Activated T-cell treated with anti-CD3 and anti-CD28 coated beads, Interleukin-2, amount 50 U/mL, for 1 hour (primary cell): ENCODE measurements at places on chromosomes 5 and 9.

DNA sequence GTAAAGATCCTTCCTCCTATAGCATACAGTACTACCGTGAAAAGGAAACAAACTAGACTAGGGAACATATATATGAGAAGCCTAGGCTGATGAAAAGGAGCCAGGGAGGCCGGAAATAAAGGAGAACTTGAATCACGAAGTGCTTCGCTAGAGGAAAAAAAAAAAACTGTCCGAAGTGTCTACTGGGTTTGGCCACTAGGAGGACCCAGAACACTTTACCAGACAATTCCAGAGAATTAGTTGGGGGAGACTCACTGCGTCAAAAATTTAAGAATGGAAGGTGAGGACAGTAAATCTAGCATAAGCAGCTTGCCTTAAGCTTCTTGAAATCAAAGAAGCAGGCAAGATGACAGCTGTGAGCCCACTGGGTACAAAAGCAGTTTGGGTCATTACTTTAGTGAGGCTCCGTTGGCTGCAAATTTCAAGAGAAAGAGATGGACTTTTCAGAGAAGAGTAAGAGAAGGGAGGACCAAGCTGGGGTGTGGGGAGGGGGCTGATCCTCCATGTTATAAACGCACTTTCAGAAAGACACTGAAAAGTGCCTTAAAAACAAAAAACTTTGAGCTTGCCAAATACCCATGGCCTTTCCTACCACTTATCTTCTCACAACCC is 47.4 kb downstream of the P4HA2 start:
- DNase-seq = no peak

- DNase-seq = no peak
Measured at GRCh38 chr5:149794487-149794971, 64.4 kb downstream of the PPARGC1B start.

GRCh38 chr9:129223551-129224208 is 45.6 kb upstream of the IER5L start:
- DNase-seq = no peak

GRCh38 chr5:83632874-83633273 is 87.8 kb downstream of the HAPLN1 start:
- DNase-seq = no peak

DNA sequence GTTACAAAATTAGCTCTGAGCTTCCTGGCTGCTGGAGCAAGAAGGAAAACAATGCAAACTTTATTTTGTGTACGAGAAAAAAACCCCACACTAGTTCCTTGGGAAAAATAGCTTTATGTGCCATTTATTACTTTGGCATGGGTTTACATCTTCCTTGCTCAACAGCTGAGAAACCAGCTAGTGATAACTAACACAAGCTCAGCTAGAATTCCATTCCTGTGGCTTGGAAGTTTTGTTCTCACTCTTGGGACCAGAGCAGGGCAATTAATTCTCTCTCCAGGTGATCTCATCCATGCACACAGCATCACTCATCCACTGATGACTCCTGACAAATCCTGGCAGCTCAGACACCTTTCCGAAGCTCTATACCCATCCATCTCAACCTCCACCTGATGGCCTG is 104.1 kb downstream of the CRB2 start:
- DNase-seq = no peak

- DNase-seq = no peak
Measured at GRCh38 chr9:101026824-101027223, 1.7 kb upstream of the PLPPR1 start.

DNA sequence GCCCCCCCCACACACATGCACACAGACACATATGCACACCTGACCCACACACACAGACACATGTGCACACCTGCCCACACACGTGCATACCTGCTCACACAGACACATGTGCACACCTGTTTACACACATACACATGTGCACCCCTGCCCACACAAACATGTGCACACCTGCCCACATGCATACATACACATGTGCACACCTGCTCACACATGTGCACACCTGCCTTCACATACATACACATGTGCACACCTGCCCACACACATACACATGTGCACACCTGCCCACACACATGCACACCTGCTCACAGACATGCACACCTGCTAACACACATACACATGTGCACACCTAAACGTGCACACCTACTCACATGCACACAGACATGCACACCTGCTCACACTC is 147.0 kb upstream of the FOXD4L5 start:
- no peak for DNase-seq

- DNase-seq = peak; percentile 8
Measured at GRCh38 chr5:378301-378891, 56.9 kb downstream of the AHRR start.

GRCh38 chr5:163565492-163565891 is 60.1 kb downstream of the MAT2B start:
- DNase-seq = no peak

GRCh38 chr9:123119566-123119965 is 86.1 kb downstream of the GPR21 start:
- DNase-seq = no peak

DNA sequence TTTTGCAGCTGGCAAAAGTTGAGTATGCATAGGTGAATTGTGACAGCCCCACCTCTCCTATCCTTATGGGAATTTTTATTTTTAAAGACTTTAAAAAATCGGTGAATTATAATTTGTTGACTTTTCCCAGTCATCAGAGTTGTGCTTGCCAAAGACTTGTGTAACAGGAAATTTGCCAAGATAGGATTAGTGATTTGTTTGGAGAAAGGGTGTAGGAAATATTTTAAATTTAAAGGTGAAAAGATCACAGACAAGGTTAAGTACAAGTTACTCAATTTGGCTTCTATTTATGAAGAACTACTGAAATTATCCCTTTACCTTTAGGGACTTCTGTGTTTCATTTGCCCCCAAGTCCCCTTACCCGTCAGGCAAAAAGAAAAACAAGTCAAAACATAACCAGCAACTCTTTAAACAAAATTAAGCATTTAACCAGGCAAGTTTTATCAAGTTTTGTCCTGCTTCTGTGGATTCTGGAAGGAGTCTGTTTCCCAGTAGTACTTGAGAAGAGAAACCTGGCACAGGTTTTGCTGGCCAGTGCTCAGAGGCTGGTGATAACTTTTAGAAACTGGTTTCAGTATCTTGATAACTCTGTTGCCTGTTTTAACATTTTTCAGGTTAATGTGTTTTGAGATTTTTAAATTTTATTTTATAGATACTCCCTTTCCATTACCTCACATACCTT is 285.4 kb downstream of the MAST4 start:
- DNase-seq = no peak

- DNase-seq = no peak
Measured at GRCh38 chr5:157487358-157487757, 27.3 kb downstream of the NIPAL4 start.

DNA sequence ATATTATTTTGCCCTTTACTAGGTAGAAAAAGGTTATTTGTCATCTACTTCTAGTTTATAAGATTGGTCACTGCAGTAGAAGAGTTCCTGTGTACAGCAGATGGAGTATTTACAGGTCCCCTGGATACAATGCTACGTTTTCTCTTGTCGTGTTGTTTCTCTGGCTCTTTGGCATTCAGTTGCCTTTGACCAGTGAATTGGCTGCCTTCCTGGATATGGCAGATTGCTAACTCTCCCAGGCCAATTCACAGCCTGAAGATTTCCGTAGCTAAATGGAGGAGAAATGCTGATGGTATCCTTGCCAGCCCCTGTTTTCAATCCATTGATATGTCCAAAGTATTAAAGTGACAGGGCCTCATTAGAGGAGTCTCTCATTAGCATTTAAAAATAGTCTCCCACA is 32.5 kb upstream of the GNAQ start:
- no peak for DNase-seq

DNA sequence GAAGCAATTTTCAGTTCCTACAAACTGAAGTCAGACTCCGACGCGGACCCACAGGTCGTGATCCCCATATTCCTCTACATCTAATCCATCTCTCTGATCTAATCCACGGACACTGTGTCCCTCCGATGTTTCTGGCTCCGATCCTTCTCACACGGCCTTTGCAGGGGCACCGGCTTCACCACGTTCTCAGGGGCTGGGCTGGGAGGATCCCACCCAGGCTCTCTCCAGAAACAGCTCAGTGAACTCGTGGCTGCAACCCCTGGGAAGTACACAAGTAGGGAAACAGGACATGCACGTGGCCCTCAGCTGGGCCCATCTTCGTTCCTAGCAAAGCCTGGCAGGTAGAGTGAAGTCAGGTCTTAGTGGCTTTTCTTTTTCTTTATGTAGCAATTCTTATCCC is 49.1 kb upstream of the OLFM1 start:
- DNase-seq = no peak

GRCh38 chr5:138177941-138178515 is 402 bp downstream of the BRD8 start:
- DNase-seq = no peak

- DNase-seq = no peak
Measured at GRCh38 chr5:135194573-135195269, 160.7 kb upstream of the PITX1 start.
